Vagina (tissue), 2 donors: ENCODE measurements at places on chromosomes 6 and 20.

DNA sequence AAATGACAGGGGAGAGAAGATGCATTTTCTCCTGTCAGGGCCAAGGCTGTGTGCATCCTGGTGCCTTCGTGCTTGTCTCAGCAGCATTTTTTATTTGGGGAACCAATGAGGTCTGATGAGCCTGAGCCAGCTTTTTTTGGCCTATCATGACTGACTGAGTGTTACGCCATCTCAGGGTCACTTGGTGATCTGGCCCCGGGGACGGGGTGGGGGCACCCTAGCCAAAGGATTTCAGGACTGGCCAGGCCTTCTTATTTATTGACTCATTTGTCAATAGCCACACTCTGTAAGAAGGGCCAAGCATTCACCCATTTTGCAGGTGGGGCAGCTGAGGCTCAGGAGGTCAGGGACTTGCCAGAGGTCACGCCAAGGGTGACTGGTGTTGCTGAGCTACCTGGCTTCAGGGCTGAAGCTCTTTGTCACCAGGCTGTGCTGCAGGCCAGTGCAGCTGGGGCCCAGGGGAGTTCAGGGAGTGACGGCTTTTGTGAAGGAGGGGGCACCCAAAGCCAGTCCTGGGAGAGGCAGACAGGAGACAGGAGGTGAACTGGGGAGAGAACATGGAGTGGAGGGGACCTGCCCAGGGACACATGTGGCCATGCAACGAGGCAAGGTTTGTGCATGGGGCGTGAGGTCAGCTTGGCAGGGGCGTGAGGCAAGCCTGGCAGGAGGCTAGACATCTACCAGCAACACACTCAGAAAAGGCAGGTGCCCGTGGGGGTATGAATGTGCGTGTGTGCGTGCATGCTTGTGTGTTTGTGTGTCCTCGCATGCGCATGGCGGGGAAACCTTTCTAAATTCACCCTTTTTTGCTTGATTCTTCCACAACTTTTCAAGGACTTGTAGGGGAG is 31.1 kb downstream of the VSTM2L start:
- H3K27me3 ChIP-seq = no peaks in the 10 kb centered on the region
- H3K27ac ChIP-seq = no peak overlapping the region
- H3K4me1 ChIP-seq = no peaks in the 10 kb centered on the region
- no peak for DNase-seq
- H3K4me3 ChIP-seq = no peak overlapping the region

- H3K4me1 ChIP-seq = peaks cover 14% of the 10 kb centered on the region
- H3K27ac ChIP-seq = peak overlapping the region; percentile 4
- DNase-seq = no peak
- H3K4me3 ChIP-seq = no peak overlapping the region
- H3K36me3 ChIP-seq = no peaks in the 10 kb centered on the region
Observed at GRCh38 chr20:57977569-57977968, 250.9 kb downstream of the ANKRD60 start.

DNA sequence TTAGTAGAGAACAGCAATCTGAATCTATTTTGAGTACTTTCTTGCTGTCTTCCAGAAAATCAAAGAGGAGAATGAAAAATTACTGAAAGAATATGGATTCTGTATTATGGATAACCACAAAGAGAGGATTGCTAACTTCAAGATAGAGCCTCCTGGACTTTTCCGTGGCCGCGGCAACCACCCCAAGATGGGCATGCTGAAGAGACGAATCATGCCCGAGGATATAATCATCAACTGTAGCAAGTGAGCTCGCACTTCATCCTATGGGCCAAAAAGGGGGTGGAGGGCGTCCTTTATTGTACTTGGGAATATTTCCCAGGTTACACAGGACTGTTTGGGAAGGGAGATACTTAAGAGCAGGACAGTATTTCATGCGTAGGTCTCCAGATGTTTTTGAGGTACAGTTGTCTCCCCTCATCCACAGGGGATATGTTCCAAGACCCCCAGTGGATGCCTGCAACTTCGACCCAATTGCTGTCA is 37.3 kb upstream of the PLCG1 start:
- H3K27ac ChIP-seq = no peak overlapping the region
- H3K36me3 ChIP-seq = no peaks in the 10 kb centered on the region
- no peaks in the 10 kb centered on the region for H3K27me3 ChIP-seq
- no peaks in the 10 kb centered on the region for H3K4me1 ChIP-seq
- H3K4me3 ChIP-seq = no peak overlapping the region
- DNase-seq = no peak

DNA sequence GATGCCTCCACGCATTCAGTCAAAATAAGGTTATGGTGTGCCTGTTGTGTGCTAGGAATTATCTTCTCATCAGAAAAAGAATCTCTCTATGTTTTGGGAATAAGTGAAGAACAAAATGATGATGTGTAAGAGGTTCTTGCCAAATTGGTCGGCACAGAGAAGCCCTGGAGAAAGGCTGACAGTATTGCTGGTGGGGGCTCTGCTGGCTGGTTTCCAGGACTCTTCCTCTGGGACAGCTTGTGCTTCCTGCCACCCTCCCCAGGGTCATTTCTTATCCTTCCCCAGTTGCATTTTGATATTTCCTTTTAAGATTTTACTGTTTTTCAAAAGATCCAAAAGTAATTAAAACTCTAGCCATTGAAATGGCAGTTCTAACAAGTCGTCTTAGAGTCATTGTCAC is 22.1 kb downstream of the CST4 start:
- DNase-seq = no peak
- no peaks in the 10 kb centered on the region for H3K4me1 ChIP-seq
- H3K27me3 ChIP-seq = no peaks in the 10 kb centered on the region
- H3K4me3 ChIP-seq = no peak overlapping the region

GRCh38 chr6:190596-191395 is 101.5 kb upstream of the DUSP22 start:
- H3K27ac ChIP-seq = no peak overlapping the region
- H3K27me3 ChIP-seq = no peaks in the 10 kb centered on the region
- H3K36me3 ChIP-seq = no peaks in the 10 kb centered on the region
- no peak overlapping the region for H3K4me3 ChIP-seq
- no peak for DNase-seq

DNA sequence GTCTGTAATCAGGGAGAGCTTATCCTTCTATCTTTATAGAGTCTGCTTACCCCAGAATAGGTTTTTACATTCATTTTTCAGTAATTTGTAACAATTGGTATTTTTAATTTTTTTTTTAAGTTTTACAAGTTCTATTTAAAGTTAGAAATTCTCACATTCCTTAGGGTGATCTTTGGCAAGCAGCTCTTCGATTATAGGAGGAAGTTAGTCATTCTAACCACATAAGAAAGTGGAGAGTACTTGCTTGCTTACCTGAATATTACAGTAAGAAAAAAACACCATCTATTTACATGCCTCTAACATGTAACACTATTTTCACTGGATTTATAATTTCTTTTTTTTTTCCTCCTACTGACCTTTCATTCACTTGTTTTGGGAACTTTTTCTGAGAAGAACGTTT is 6.7 kb downstream of the TSHZ2 start:
- H3K4me1 ChIP-seq = peaks cover 6% of the 10 kb centered on the region
- H3K27ac ChIP-seq = no peak overlapping the region
- no peaks in the 10 kb centered on the region for H3K36me3 ChIP-seq
- no peak overlapping the region for H3K4me3 ChIP-seq
- DNase-seq = no peak

DNA sequence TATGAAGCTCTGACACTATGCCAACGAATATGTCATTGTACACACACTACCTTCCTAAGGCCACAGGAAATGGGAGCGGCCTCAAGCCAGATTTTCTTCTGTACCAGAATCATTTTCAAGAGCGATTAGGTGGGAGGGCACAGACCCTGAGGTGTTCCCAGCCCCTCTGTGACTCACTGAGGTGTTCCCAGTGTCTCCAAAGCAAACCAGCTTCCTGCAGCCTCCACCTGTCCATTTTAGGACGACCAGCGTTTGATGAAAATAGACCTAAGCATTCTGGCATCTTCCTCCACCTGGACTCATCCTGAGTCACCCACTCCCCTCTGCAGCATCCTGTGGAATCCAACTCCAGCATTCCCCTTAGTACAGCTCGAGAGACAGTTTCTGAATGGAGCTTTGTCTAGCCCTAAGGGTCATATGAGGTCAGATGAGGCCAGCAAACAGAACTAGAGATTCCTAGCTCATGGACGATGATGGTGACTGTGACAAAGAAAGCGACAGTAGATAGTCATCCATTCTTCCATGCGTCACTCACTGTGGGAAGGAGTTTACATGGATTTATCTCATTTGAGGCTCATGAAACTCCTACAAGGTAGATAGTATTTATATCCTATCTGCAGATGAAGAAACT is 203.4 kb downstream of the PTPRT start:
- no peaks in the 10 kb centered on the region for H3K4me1 ChIP-seq
- no peak overlapping the region for H3K27ac ChIP-seq
- no peak for DNase-seq
- no peaks in the 10 kb centered on the region for H3K36me3 ChIP-seq
- no peaks in the 10 kb centered on the region for H3K27me3 ChIP-seq

DNA sequence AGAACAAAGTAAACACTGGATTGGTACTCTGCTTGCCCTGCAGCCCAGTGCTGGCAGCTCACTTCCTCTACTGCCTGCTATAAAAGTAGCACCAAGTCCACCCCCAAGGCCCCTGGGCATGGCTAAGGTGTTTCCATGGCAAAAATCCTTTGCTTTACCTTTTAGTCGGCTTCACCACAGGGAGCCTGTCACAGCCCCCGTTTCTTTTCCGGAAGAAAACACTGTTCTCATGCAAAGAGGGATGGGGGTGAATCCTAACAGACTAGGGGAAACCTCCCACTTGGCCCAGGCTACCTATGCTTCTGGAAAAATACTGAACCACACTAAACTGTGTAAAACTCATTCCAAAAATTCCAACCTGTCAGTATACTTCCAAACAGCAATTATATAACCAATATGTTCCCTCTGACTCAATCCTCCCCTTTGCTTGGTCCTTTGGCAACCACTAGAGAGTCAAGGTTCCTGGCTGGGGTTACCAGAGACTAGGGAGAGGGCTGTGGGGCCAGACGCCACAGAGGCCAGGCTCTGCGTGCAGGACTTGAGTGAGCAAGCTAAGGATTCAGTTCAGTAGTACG is 16.1 kb downstream of the PPIL1 start:
- H3K36me3 ChIP-seq = no peaks in the 10 kb centered on the region
- peaks cover 24% of the 10 kb centered on the region for H3K4me1 ChIP-seq
- no peaks in the 10 kb centered on the region for H3K27me3 ChIP-seq
- H3K27ac ChIP-seq = peak overlapping the region; percentile 61
- H3K4me3 ChIP-seq = peak overlapping the region; percentile 13

GRCh38 chr20:32804817-32805216 is 14.9 kb upstream of the MAPRE1 start:
- no peak overlapping the region for H3K4me3 ChIP-seq
- H3K4me1 ChIP-seq = no peaks in the 10 kb centered on the region
- no peaks in the 10 kb centered on the region for H3K36me3 ChIP-seq
- H3K27ac ChIP-seq = no peak overlapping the region
- no peak for DNase-seq
- no peaks in the 10 kb centered on the region for H3K27me3 ChIP-seq

- peaks cover 45% of the 10 kb centered on the region for H3K4me1 ChIP-seq
- peak overlapping the region; percentile 58 for H3K4me3 ChIP-seq
- DNase-seq = no peak
- no peaks in the 10 kb centered on the region for H3K27me3 ChIP-seq
Observed at GRCh38 chr6:106511288-106512047, 117.8 kb downstream of the RTN4IP1 start.

DNA sequence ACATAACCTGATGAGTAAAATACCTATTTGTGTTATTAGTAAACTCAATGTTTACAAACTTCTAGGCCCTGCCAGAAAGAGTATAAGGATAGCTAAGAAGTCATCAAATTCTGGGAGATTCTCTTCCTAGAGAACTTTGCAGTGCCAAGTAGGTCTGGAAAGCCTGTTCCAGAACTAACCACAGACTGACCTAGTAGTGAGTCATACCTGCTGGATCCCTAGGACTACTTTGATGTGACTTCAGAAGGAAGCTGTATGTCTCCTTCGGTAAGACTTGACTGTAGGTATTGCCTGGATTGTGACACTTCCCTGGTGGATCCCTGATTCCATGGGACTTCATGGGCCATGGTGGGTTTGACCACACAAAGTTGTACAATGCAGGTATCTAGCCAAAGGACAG is 131.7 kb downstream of the DNAH8 start:
- no peaks in the 10 kb centered on the region for H3K36me3 ChIP-seq
- no peak overlapping the region for H3K4me3 ChIP-seq
- H3K27ac ChIP-seq = no peak overlapping the region
- H3K4me1 ChIP-seq = no peaks in the 10 kb centered on the region
- H3K27me3 ChIP-seq = no peaks in the 10 kb centered on the region

DNA sequence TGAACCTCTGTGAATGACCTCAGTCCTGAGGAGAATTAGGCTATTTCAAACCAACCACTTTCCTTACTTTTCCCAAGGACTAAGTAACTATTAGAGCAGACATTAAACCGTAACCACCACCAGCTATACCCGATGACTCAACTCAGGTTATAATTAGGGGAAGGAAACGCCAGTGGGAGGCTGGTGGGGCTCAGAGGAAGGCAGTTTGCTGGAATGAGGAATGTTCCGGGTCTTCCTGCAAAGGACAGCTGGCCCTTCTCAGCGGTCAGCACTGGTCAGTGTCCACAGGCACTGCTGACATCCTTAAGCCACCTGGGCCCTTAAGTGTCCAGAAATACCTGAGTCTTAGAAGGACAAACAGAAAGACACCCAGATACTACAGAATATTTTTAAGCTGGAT is 515.2 kb downstream of the MAFB start:
- no peak for DNase-seq
- no peaks in the 10 kb centered on the region for H3K36me3 ChIP-seq
- no peak overlapping the region for H3K27ac ChIP-seq
- no peaks in the 10 kb centered on the region for H3K27me3 ChIP-seq
- H3K4me1 ChIP-seq = peaks cover 3% of the 10 kb centered on the region
- no peak overlapping the region for H3K4me3 ChIP-seq

DNA sequence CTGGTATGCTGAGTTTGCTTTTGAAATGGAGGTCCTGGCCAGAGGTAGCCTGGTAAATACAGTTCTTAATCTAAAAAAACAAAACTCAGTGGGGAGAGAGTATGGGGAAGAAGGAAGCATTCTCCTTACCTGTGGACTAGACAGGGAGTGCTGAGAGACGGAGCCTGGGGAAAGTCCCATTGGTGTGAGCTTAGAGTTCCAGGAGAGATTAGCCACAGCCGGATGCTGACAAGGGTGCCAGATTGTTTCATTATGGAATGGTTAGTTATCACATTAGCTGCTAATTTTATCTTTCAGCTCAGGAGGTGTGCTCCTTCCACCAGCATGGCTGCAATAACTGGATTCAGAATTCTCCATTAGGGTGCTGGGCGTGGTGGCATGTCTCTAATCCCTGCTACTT is 75.9 kb downstream of the RREB1 start:
- H3K27ac ChIP-seq = no peak overlapping the region
- no peak overlapping the region for H3K4me3 ChIP-seq
- H3K36me3 ChIP-seq = peaks cover 43% of the 10 kb centered on the region
